Activated naive CD4-positive, alpha-beta T cell treated with anti-CD3 and anti-CD28 coated beads, Interleukin-2, amount 50 U/mL, for 72 hours (primary cell): ENCODE measurements at places on chromosomes 11 and 22. TPM values are rescaled to one million over a fixed set of nuclear protein-coding genes. Genes with fewer than 3 reads are reported as not detected.

RCOR2 gene
- 0.99 TPM for total RNA-seq

CCDC34 gene
- total RNA-seq, result 20.8 TPM

C11orf97 gene
- total RNA-seq, result not detected

SMC1B gene
- 0.93 TPM for total RNA-seq

ARHGEF17 gene
- total RNA-seq, result 0.16 TPM

GLYATL2 gene
- total RNA-seq, result not detected

ANKK1 gene
- total RNA-seq, result not detected

NRIP3 gene
- 3.0 TPM for total RNA-seq

TRPM5 gene
- not detected for total RNA-seq

CCDC87 gene
- total RNA-seq, result 0.19 TPM

OVOL1 gene
- total RNA-seq, result 1.6 TPM
